ENCODE measurements at places on chromosomes 1 and 21.

GRCh38 chr1:19096036-19096833 is 113.8 kb downstream of the UBR4 start:
- DNase-seq = no peak

GRCh38 chr1:227192163-227192562 is 126.1 kb downstream of the CDC42BPA start:
- DNase-seq = peak; percentile 8

- peak; percentile 98 for DNase-seq
These were observed at the start of gene RSPH1 for GRCh38 chr21:42496120-42496838. Gene RSPH1 (minus strand): TSS chr21:42496224. CDS start chr21:42496186, 38 bp downstream.

- no peak for DNase-seq
These were observed 29.9 kb upstream of the PRDX6 start for GRCh38 chr1:173447224-173447623.

GRCh38 chr1:82487778-82488177 is 687.0 kb downstream of the ADGRL2 start:
- no peak for DNase-seq

DNA sequence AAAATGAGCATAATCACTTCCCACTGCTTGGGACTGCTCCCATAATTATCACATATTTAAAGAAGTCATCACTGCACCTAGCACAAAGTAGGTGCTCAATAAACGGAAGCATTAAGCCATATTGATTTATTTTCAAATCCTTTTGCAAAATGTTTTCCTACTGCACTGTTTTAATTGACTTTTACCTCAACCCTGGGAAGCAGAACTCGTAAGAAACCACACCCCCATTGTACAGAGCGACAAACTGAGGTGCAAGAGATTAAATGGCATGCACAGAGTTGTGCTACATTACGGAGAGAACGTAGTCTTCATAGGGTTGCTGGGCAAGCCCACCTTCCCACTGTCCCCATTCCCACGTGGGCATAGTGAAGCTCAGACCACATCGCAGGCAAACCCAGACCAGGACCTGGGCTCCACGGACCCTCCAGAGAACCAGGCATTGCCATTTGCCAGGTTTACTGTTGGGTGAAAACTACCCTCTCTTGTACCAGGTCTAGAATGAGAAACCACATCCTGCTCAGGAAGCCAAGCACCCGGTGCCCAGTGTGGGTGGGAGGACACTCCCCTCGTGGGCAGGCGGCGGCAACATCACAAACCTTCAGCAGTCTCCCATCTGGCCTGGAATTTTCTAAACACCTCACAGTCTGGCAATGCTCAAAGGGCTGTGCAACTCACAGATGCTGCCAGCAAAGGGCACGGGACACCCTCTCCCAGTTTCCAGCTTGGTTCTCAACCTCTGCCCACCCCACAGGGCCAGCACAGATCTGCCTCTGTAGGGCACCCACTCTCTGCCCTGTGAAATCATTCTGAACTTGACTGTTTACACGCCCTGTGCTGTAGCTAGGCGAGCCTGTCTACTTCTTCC is 8.2 kb downstream of the IFFO2 start:
- peak; percentile 36 for DNase-seq

DNA sequence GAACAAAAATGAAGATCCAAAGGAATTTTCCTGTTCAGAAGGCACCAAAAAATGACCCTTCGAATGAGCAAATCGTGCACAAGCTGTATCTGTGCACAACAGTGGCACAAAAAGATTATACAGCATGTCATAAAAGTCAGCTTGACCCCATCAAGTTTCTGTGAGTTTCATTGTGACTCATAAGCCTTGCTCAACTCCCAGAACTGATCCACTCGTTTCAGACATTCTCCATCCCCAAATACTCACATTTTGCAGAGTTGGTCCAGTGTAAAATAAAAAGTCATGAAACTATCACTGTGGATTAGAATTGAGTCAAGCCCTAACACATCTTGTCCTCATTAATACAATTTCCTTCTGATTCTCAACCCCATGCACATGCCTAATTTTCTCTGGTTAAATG is 174.7 kb upstream of the PKN2 start:
- DNase-seq = no peak

DNA sequence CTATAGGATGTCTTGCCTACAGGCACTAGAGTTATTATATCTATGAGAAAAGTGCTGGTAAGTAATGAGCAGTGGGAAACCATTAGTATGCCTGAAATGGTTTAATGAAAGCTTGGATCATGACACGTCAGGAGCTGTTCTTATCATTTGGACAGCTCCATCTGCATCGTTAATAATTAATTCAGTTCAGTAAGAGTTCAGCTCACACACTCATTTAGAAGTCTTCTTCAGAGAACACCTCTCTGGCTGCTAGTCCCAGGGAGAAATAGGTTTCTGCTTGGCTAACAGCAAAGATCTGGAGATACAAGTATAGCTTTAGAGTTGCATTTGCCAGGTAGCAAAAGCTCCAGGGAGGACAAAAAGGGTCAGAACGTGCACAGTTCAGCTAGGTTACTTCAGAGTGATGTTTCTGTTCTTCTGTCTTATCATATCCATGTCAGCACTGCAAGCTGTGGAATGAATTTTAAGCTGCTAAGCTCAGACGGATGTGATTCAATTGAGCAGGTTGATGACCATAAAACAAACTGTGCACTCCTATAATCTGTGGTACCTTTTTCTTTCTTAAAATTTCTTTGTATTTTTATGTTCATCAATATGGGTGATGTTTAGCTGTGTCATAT is 173.6 kb downstream of the ADGRL2 start:
- no peak for DNase-seq

- no peak for DNase-seq
These were observed 17.0 kb downstream of the MKNK1 start for GRCh38 chr1:46587069-46587468.

GRCh38 chr1:17161926-17162800 is 42.8 kb upstream of the PADI1 start:
- DNase-seq = no peak

GRCh38 chr1:156115514-156116374 is 1.2 kb downstream of the LMNA start:
- DNase-seq = no peak

GRCh38 chr1:32052887-32053286 is 19.9 kb upstream of the TMEM39B start:
- no peak for DNase-seq

DNA sequence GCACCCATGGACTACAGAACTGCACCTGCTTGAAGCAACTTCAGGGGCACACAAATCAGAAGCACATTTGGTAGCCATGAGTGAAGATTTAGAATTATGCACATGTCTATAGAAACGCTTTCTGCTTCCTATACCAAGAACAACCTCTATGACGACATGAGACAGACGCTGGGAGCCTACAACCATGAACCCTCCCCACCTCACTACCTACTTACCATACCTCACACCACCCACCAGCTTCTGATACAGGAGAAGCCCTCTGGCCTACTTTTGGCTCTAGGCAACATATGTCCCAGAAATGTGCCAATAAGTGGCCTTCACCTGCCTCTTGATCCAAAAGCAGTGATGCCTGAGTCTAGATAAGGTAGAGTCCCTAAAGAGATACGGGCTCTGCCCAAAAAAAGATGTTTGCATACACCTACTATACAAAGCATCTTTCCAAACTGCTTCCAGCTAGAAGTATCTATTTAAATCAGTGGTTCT is 58.5 kb downstream of the SLC45A1 start:
- no peak for DNase-seq

DNA sequence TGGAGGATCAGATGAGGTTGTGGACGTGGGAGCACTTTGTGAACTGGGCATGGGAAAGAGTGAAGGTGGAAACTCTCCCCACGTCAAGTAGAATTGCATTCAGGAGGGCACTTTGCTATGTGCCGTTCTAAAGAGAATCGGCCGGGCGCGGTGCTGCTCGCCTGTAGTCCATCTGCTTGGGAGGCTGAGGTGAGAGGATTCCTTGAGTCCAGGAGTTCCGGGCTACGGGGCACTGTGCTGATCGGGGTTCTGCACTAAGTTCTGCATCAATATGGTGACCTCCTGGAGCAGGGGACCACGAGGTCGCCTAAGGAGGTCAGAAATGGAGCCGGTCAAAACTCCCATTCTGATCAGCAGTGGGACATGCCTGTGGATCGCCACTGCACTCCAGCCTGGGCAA is 141.9 kb downstream of the PEX14 start:
- no peak for DNase-seq
